ENCODE measurements at places on chromosomes 11 and 22. TPM values are rescaled to one million over a fixed set of nuclear protein-coding genes. Genes with fewer than 3 reads are reported as not detected.

- no peak for DNase-seq
Measured at GRCh38 chr11:64511966-64512365, 79.1 kb upstream of the SLC22A12 start.

Gene RABL2B
- 7.4 TPM for total RNA-seq

Gene KCNJ4
- total RNA-seq = not detected

Gene OR52A1
- total RNA-seq = not detected

Gene TMEM109
- total RNA-seq = 21.5 TPM

Gene OR11H1
- total RNA-seq = not detected

Gene B3GAT3
- 30.8 TPM for total RNA-seq

DNA sequence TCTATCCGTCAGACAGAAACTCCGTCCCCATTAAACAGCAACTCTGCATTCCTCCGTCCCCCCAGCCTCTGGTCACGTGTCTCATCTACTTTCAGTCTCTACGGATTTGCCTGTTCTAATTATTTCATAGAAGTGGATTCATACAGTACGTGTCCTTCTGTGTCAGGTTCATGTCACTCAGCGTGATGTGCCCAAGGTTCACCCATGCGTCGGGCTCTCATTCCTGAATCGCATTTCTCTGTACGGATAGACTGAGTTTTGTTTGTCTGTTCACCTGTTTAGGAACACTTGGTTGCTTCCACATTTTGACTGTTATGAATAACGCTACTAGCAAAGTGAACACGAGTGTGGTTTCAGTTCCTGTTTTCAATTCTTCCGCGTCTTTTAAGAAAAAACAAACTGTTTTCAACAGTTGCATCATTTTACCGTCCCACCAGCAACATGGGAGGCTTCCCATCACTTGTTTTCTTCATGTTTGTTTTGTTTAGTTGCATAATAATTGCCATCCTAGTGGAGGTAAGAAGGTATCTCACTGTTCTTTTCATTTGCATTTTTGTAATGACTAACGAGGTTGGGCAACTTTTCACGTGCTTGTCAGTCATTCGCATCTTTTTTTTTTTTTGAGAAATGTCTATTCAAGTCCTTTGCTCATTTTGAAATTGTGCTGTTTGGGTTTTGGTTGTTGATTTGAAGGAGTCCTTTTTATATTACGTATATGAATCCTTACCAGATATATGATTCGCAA, 8.9 kb upstream of the NLRP6 start:
- no peak for DNase-seq

DNA sequence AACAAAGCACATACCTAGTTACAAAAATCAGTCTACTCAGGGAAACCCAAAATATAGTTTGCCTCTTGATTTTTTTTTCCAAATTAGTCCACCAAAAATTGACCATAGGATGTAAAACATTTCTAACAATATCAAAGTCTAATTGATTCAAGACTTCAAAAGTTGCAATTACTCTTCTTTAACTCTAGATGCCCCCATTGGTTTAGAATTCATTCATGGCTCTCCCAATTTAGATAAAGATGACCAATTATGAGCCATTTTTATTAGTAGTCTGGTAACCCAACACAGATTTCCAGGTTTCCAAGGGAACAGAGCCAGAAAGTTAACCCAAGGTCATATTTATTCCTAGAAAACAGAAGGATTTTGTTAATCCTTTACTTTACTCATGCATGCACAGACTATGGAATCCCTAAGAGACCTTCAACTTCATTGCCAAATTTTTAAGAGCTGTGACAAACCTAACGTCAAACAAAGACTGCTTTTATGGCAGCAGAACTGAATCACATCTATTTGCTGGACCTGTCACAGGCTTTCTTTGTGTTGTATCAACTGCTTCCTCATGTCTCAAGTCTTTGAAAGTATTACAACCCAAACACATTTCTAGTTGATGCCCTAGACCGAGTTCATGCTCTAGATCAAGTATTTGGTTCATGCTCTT, 55.3 kb downstream of the C22orf42 start:
- no peak for DNase-seq

Gene NAV2
- total RNA-seq = 14.0 TPM

DNA sequence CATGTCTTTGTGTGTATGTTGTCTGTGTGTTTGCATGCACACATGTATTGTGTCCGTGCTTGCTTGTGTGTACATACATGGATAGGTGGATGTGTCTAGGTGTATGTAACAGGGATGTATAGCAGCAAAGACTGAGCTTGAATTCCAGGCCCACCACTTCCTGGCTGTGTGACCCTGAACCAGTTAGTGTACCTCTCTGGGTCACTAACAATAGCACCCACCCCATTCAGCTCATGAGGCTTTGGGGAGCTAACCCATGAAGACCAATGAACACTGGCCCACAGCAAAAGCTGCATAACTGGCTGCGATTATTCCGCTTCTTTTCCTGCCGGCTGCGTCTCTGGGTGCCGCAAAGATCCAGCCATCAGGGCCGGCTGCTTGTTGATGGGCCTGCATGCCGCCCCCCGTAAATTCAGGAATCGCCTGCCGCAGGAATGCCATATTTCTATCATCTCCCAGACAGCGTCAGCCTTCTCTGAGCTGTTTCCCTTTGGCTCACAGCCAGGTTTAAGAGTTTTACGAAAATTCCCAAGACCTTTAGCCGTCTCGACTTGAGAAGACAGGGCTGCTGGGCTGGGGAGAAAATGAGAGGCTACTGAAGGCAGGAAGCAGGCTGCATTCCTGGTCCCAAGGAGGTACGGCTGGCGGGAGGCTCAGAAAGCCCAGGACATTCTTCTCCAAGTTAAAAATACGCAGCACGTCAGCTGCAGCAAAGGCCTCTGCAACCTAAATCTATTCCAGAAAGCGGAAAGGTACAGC, 224.6 kb downstream of the MN1 start:
- peak; percentile 82 for DNase-seq

DNA sequence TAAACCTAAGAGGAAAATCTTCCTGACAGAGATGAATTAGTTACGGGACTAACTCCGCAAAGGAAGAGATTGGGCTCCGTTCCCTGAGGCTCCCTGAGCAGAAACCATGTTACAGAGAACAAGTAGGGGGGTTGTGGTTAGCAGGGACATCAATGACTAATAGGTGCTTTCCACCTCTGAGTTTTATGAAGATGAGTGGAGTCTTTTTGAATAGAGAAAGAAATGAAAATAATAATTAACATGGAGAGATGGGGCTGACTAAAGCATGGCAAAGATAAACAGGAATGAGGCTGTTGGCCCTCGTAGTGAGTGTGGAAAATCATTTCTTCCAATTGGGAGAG, 47.5 kb upstream of the PICALM start:
- DNase-seq = peak; percentile 34

Gene ZP1
- total RNA-seq = under 0.01 TPM

Gene C22orf42
- total RNA-seq = not detected

DNA sequence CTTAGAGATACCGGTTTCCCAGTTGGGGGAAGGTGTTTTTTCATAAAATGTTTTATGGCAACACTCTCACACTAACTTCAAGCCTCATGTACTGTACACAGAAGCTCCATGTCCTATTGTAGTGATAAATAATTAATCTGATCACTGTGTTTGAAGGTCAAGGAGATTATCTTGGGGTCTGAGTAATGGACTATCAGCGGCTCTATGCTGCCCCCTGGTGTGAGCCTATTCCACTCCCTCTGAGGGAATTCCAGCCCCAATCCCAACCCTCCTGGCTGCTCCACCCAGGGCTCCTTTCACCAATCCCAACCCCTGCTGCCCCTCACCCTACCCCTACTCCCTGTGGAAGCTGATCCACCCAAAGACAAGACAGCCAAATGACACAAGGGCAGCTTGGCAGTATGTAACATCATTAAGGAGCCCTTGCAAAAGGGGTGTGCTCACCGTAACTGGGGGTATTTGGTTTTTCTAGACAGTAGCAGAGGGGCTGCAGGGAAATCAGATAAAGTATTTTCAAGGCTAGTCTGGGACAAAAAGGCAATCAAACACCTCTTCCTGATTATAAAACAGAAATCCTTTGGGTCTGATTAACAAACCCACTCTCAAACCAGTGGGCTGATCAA, 22.3 kb downstream of the HPS4 start:
- no peak for DNase-seq

Gene MMP7
- 0.17 TPM for total RNA-seq

DNA sequence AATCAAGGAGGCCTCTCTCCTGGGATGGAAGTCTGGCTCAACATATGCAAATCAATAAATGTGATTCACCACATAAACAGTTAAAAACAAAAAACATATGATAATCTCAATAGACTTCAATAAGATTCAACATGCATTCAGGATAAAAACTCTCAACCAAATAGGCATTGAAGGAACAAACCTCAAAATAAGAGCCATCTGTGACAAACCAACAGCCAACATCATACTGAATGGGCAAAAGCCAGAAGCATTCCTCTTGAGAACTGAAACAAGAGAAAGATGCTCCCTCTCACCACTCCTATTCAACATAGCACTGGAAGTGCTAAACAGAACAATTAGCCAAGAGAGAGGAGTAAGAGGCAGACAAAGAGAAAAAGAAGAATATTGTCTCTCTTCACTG, 54.0 kb upstream of the SEZ6L start:
- no peak for DNase-seq

- peak; percentile 10 for DNase-seq
Measured at GRCh38 chr11:74195828-74196227, 24.7 kb downstream of the PPME1 start.

DNA sequence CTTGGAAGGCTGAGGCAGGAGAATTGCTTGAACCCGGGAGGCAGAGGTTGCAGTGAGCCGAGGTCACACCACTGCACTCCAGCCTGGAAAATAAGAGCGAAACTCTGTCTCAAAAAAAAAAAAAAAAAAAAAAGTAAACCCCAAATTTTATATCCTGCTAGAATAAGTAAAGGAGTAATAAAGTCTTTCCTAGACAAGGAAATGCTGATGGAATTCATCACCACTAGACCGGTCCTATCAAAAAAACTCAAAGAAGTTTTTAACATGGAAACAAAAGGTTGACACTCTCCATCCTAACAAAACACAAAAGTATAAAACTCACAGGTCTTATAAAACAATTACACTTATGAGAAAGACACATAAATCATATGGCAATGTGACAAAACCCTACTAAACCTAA, 213.9 kb downstream of the SBF2 start:
- no peak for DNase-seq

- DNase-seq = no peak
Measured at GRCh38 chr11:47071341-47071740, 105.3 kb downstream of the ARFGAP2 start.

- no peak for DNase-seq
Measured at GRCh38 chr11:66864924-66865697, 8.2 kb downstream of the LRFN4 start.

- DNase-seq = no peak
Measured at GRCh38 chr11:43504316-43504950, 145.7 kb downstream of the TTC17 start.

Gene APOA5
- total RNA-seq = not detected

Gene CCDC15
- total RNA-seq = 0.77 TPM

Gene GAL
- 5.4 TPM for total RNA-seq

DNA sequence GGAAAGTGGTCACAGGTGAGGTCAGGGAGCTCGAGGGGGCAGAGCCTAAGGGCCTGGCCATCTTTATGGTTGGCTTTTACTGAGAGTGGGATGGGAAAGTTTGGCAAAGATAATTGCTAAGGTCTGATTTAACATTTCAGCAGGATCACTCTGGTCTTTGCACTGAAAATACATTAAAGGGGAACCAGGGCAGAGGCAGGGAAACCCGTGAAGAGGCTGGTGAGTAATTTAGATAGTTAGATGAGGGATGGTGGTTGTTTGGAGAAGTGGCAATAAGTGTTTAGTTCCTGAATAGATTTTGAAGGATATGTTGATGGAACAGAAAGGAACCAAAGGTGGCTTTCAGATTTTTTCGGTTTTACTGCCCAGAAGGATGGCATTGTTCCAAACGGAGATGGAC, 50.8 kb downstream of the SCN3B start:
- no peak for DNase-seq

GRCh38 chr11:122812638-122813037, 25.7 kb upstream of the CRTAM start:
- DNase-seq = no peak

DNA sequence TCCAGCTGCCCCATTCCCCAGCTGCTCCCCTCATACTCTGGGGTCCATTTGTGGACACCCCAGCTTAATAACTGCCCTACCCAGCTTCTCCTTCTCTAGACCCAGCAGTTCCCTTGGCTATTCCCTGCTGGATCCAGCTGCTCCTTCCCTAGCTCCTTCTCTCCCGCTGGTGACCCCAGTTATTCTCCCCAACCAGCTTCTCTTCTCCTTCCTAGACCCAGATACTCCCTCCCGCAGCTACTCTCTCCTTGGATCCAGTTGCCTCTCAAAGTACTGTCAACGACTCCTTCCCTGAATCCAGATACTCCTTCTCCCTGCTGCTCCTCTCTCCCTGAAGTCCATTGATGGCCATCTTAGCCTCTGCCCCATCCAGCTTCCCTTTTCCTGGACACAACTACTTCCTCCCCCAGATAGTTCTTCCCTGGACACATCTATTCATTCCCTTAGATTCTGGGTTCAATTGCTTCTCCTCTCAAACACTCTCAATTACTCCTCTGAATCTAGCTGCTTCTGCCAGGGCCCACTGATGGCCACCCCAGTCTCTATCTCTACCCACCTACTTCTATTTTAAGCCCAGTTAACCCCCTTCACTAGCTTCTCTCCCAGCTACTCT, 11.6 kb downstream of the SELENOM start:
- no peak for DNase-seq

Gene PARVB
- total RNA-seq = 8.5 TPM

Gene YAP1
- 169 TPM for total RNA-seq

- no peak for DNase-seq
Measured at GRCh38 chr11:2924821-2925675, 4.2 kb downstream of the PHLDA2 start.

DNA sequence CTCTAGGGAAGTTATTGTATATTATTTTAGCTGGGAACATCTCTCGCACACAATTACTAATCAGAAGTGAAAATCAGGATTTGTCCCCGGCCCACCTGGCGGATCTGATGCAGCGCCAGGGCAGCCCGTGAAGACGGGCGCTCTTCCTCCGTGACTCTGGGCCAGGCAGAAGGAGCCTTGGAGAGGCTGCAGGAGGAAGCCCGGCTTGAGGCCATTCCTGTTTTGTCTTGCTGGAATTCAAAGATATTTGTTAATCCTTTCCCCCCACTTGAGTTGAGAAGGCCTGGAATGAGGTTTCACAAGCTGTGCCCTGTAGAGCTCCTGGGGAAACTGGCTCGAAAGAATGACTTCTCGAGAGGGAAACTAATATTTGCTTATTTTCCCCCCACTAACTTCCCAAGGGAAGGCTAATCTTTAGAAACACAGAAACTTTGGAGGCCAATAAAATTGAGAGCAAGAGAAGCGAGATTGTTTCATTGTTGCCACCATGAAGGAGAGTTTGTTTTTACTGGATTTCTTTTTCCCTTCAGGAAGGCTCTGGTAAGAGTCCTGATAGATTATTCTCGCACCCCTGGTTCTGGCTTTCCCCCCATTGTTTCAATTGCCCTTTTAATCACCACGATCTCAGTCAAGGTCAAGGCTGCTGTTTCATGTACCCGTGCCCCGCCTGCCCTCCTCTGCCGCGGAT, 92.8 kb upstream of the SEPTIN5 start:
- no peak for DNase-seq

- no peak for DNase-seq
Measured at GRCh38 chr11:109237636-109238035, 184.4 kb upstream of the C11orf87 start.

- peak; percentile 8 for DNase-seq
Measured at GRCh38 chr22:44807915-44808690, 55.7 kb downstream of the ARHGAP8 start.
